Stimulated activated CD8-positive, alpha-beta memory T cell treated with anti-CD3 and anti-CD28 coated beads, Interleukin-4, amount 100 ng/mL, for 1 hour (primary cell): ENCODE measurements at places on chromosomes 11 and 22.

DNA sequence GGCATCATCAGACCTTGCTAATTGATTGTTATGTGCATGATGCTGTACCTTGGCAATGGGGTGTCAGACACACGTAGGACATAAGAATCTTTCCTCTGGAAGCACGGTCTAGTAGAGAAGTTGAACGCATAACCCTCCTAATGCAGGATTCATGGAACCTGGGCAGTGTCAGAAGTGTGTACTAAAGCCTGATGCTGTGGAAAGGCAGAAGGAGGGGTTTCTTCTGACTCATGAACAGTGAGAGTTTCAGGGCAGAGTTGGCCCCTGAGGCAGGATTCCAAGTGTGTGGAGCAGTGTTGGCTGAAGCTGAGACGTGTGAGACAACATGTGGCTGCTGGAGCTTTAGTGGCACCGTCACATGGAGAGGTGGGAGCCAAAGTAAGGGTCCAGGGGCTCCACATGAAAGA lies 3.5 kb downstream of the PANX1 start:
- no peak for DNase-seq

DNA sequence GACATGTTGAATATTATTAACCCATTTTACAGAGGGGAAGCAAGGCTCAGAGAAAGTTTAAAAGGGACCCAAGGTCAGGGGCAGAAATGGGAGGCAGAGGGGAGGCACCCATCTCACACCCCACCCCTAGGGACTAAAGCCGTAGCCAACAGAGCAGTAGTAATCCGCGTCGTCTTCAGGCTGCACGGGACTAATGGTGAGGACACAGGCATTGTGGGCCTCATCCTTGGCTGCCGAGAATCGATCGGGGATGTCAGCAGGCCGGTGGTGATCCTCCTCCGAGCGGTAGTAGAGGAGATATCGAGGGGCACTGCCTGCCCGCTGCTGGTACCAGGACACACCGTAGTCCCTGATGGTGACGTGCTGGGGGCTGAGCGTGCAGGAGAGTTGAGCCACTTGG lies 1.5 kb downstream of the VPREB3 start:
- DNase-seq, result no peak

GRCh38 chr11:16945671-16946469 lies 68.3 kb downstream of the PLEKHA7 start:
- no peak for DNase-seq

DNA sequence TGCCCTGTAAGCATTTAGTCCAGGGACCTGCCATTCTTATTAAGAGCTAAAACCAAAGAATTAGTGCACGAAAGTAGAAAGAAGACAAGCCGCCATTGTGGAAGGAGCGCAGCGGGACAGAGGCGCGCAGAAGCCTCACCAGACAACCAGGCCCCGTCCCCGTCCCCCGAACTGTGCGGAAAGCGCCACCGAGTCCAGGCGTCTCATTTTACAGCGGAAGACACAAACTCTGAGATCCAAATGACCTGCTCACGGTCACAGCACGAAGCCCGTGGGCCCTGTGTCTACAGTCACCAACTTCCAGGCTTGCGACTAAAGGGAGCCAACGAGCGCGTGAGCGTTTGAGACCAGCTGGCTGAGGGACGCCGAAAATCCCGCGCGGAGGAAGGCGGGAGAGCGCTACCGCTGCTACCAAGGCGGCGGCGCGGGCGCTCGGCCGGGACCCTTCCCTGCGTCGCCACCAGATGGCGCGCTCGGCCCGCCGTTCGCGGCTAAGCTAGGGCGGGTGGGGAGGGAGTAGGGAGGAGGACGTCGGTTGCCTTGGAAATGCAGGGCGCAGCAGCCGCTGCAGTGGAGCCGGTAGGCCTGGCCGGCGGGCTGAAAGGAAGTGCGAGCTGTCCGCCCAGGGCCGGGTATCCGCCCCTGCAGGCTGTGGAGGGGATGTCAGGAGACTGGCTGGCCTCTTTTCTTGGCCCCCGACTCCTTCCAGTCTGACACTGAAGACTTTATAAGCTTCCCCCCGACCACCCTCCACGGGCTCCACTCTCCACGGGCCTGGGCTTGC lies 434 bp upstream of the CCDC83 start:
- peak; percentile 60 for DNase-seq

- DNase-seq, result no peak
These were observed 967 bp upstream of the GALNT18 start for GRCh38 chr11:11622772-11623171.

DNA sequence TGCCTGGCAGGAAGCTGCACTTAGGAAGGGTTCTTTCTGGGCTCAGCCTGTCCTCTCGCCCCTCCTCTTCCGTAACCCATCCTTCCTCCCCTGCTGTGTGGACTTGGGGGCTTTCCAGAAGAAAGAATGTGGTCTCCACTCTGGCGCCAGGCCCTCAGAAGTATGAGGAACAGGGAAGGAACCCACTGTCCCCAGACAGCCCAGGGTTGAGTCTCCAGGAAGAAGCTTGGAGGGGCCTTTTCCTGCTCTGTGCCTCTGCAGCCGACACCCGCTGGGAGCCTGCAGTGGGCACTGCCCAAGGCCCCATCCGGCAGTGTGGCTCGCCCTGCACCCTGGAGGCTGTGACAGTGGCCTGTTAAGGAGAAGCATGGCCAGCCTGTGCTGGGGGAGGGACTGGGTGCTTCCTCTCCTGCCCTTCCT lies 112.6 kb downstream of the ST3GAL4 start:
- no peak for DNase-seq

- DNase-seq, result no peak
These were observed 38.6 kb downstream of the SHISA8 start for GRCh38 chr22:41876275-41876674.

GRCh38 chr11:47495011-47495855 lies 46.3 kb upstream of the RAPSN start:
- no peak for DNase-seq

DNA sequence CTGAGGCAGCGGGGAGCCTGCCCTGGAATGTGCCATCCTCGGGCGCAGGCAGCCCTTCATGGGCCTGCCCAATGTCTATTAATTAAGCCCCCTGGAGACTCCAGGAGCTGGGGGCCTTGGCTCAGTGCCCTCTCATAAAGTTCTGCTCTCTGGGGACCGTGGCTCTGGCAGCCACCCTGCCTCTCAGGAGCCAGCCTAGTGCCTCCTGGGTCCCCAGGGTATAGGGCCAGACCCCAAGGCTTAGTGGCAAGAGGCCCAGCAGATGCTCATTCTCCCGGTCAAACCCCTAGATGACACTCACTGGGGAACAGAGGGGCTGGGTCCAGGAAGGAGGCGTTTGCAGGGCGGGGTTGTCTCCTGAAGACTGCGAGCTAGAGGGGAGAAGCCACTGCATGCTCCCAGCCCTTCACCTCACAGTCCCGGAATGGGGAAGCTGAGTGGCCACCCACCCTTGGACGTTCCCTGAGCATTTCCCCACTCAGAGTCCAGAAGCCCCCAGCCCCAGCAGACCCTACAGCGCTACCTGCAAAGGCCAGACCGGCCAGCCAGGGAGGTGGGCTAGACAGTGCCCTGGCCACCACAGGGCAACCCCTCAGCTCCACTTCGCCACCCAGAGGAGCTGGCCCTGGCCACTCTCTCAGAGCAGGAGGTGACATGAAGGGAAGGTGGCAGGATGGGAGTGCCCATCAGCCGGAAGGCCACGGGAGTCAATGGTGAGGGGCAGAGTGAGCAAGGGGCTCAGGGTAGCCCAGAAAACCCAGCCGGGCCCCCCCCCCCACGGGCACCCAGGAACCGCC lies 83.0 kb downstream of the CDKN1C start:
- DNase-seq, result no peak

GRCh38 chr22:50600967-50601668 lies 525 bp downstream of the MAPK8IP2 start:
- no peak for DNase-seq

GRCh38 chr11:107468596-107468995 lies 11.0 kb upstream of the CWF19L2 start:
- DNase-seq, result no peak

- DNase-seq, result no peak
These were observed 21.9 kb downstream of the OTOG start for GRCh38 chr11:17568944-17569343.

DNA sequence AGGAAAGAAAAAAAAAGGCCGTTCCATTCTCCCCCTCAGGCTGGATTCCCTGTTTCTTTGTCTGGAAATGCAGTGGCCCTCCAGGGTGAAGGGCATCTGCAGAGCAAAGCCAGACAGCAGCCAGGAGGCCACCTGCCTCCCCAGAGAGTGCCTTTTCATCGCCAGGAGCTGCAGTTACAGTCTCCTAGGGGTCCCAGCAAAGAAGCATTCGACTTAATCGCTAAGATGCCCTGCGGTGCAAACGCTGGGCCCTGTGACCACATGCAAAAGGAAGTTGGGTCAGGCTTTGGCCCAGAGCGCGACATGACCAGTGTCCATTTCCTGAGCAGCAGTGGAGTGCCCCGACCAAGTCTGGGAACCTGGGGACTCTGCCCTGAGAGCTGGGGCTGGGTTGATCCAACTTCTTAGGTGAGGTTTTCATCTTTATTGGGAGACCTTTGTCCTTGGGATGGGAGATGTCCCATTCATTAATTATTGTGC lies 304.6 kb downstream of the OPCML start:
- DNase-seq, result no peak

DNA sequence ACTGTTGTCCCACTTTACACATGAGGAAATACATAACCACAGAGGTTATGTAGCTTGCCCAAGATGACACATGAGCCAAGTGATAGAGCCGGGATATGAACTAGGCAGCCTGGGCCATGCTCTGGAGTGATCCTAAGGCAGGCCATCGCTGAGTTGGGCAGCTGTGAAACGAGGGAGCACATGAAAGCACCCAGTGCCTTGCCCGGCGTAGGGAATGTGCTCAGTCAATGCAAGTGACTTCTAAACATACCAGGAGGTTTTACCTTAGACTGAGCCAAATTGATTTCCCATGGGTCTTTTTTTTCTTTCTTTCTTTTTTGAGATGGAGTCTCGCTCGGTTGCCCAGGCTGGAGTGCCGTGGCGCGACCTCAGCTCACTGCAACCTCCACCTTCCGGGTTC lies 10.5 kb downstream of the GRIK4 start:
- no peak for DNase-seq

DNA sequence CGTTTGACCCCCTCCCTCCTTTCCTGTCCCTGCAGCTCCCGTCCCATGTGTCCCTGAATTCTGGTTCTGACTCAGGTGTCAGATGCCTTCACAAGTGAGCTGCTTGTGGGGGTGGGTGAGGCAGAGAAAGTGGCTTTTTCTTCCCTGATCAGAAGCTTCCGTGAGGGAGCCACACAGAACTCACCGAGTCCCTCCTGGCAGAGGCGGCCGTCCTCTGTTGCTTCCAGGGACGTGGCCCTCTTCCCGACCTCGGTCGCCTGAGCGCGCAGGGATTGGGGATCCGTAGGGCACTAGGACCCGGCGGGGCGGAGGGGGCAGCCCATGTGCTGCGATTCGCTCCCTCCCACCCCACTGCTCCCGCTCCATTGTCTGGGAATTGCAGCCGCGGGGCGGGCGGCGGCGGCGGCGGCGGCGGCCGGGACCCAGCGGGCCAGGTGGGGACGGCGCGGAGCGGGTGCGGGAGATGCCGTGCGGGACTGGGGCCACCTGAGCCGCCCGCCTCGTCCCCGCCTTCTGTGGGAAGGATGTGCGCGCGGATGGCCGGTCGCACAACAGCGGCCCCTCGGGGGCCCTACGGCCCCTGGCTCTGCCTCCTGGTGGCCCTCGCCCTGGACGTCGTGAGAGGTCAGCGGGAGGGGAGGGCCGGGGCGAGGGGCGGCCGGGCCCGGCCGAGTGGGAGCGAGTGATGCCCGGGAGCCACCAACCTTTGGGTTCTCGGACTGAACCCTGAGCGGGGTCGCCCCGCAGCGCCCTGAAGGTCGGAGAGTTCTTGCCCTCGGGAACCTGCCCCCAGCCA lies at the start of gene TMEM132A:
TMEM132A (plus strand) TSS at position 351 of the 796 bp plus-strand sequence; CDS start at position 525, 174 bp downstream.
- DNase-seq, result no peak

GRCh38 chr11:35101223-35101622 lies 37.7 kb upstream of the CD44 start:
- no peak for DNase-seq

- no peak for DNase-seq
These were observed 17.5 kb upstream of the GAL start for GRCh38 chr11:68666849-68667248.

DNA sequence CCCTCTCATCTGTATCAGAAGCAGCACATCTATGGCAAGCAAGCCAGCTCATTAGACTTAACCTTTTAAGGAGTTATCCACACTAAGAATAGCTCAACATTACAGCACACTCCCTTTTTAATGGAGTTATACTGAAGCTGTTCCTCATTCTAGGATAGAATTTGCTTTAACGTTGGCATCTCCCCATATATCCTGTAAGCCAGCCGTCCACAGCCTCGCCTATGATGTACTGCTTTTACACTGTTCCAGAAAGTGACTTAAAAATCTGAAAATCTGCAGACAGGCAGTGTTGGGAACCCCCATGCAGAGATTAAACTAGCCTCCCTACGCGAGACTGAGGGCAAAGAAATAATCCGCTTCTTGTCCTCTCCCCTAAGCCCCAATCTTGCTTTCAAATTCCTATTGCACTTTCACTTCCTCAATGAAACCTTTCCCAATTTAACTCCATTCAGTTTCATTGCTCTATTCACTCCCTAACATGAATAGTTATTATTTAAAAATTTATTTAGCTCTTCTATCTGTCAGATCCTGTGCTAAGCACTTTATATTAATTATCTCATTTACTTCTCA lies 225.0 kb downstream of the BLID start:
- DNase-seq, result no peak

GRCh38 chr11:117064275-117064674 lies 34.0 kb downstream of the SIK3 start:
- no peak for DNase-seq

DNA sequence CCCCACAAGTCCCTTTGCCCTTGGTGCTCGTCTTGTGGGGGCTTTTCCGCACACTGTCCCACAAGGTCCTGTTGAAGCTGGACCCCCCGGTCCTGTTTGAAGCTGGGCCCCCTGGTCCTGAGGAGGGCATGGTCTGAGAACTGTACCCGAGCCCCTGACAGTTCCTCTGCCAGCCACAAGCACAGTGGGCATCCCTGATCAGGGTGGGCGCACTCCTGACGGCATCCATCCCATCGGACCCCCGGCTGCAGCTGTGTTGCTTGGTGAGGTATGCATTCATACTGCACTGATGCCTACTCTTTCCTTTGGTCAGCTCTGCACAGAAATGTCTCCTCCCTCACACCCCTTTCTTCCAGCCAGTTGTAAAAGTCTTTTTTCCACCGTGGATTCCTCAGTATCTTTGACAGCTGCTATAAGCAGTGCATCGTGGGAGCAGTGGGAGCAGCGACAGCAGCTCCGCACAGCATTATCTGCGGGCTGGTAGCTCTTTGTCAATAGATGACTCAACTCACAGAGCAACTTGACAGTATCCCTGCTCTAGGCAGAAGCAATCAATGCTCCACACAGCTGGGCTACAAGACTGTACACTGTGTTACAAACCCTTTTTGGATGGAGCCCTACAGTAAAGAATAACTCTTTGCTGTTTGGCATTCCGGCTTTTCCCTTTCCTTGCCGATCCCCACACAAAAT lies 1030.8 kb upstream of the CCDC90B start:
- DNase-seq, result no peak

- DNase-seq, result no peak
These were observed 83.9 kb downstream of the FEZ1 start for GRCh38 chr11:125412177-125412496.

GRCh38 chr11:75563978-75564552 lies 2.0 kb downstream of the SERPINH1 start:
- DNase-seq, result no peak

- DNase-seq, result no peak
These were observed 76.2 kb downstream of the IGLL1 start for GRCh38 chr22:23503736-23504440.

- DNase-seq, result no peak
These were observed 27.7 kb downstream of the CD44 start for GRCh38 chr11:35166369-35167360.
